Right renal pelvis (tissue), 4 donors: ENCODE measurements at places on chromosomes 1 and 21.

DNA sequence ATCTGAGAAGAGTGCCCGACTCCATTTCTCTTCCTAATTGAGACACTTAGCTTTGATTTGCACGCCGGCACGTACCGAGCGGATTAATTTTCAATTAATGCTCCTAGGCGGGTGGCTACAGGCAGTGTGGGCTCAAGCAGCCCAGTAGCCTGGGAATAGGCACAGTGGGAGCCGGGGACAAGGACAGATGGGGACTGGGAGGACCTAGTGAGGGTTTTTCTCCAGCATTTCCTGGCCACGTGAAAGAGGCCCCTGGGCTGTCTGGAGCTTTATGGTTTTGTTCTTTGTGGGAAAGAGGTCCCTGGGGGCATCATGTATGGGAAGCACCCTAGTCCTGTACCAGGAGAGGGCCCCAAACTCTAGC, 78.6 kb upstream of the CSF3R start:
- no peak for DNase-seq

- DNase-seq: no peak
These were observed 40.8 kb downstream of the TCEANC2 start for GRCh38 chr1:54094001-54094729.

DNA sequence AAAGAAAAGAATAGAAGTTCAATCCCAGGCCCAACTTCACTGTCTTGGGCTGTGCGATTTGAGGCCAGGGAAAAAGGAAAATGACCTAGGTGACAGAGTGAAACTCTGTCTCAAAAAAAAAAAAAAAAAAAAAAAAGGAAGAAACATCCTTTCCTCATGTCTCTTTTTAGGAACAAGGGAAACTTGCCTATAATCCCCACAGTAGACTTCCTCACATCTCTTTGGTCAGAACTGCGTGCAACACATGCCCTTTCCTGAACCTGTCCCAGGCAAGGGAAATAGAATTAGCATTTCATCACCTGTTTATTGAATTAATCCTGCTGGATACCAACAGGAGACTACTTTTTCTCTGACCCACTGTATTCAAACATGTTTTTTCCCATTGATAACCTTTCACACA, 2.3 kb downstream of the DCST1 start:
- DNase-seq: no peak

DNA sequence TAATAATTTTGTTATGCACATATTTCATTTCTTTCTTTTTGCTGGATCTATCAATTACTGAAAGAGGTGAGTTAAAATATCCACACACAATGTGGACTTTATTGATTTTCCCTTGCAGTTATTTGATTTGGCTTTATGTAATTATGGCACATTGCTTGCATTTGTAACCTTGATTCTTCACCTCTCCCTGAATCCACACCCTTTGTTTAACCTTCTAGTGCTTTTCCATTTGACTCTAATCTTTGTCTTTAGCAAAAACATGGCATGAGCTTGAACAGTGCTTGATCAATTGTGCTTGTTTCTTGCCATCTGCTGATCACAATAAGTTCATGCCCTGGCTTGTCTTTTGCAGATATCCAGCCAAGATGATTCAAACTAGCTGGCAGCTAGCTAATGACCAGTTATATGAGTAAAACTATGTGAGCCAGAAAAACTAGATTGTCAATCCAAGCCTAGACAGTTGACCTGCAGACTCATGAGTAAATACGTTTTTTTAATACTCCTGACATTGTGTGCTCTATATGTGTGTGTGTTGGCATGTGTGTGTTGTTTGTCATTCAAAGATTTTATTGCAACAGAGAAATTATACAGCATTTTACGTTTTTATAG, 899.2 kb downstream of the NCAM2 start:
- no peak for DNase-seq

DNA sequence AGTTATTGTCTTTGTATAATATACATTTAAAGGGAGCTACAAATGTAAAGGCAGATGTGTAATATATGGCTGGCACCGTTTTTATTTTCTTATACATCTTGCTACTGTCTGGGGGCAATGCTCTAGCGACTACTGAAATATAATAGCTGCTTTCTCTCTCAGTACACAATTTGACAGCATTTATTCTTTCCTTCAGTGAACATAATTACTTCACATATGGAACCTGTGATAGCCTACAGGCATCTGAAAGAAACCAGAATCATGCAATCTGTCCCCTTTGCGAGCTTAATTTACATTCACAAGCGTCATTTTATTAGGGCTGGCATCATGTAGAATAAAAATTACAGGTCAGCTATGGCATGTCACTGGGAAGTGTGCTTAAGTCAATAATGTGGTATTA, 557.5 kb upstream of the PTBP2 start:
- no peak for DNase-seq

GRCh38 chr1:48930011-48930410, 153.3 kb upstream of the BEND5 start:
- DNase-seq: no peak
